Stimulated activated CD8-positive, alpha-beta memory T cell treated with anti-CD3 and anti-CD28 coated beads, Interleukin-2, amount 100 ng/mL, for 1 hour (primary cell): ENCODE measurements at places on chromosomes 6 and 20.

DNA sequence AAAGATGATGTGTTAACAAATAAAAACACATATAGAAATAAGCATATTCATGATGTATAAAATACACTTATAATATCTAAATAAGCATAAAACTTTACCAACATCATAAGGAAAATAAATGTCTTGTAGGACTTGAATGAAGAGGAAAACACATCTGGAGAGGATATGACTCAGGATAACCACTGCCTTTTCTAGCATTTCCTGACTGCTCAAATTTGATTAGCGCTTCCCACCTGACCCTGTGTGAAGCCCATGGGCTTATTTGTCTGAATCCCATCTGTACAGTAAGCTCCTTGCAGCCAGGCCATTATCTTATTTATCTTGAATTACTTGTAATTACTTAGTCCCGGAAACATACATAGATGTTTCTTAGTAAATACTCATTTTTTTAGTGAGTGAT, 608.6 kb downstream of the COL12A1 start:
- DNase-seq = no peak

- DNase-seq = no peak
Observed at GRCh38 chr6:54768494-54768893, 78.1 kb upstream of the FAM83B start.

GRCh38 chr20:10313701-10314100, 95.1 kb downstream of the SNAP25 start:
- no peak for DNase-seq

DNA sequence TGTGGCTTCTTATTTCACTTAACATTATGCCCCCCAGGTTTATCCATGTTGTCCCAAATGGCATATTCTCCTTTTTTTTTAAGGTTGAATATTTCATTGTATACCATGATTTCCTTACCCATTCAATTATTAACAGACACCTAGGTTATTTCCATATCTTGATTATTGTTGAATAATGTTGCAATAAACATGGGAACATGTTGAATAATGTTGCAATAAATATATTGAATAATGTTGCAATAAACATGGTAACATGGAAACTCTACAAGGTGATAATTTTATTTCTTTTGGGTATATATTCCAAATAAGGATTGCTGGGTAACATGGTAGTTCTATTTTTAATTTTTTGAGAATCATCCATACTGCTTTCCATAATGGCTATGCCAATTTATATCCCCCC, 648.1 kb downstream of the MMUT start:
- no peak for DNase-seq

GRCh38 chr6:29009358-29009757, 4.2 kb upstream of the ZNF311 start:
- DNase-seq = no peak

DNA sequence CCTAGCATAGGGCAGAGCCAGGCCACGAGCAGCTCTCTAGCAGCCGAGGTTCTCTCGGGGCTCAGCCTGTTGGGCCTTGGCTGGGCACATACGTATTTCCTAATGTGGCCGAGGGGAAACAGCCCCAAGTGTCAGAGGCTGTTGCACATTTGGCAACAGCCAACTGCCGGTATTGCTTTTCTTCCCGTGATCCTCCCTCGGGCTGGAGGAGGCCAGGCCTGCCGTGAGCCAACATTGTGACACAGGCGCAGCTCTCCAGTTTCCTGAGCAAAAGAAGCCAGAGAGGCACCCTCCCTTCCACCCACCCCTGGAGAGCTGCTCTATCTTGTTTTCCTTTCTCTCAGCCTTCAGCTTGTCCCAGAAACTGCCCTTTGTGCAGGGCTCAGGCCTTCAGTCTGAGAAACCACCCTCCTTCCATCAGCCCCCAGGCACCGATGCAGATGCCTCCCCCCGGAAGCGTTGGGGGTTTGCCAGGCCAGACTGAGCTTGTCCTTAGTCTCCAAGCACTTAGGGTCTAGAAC, 5.1 kb upstream of the BPI start:
- no peak for DNase-seq

- DNase-seq = no peak
Observed at GRCh38 chr6:41059556-41059955, 6.6 kb downstream of the APOBEC2 start.

DNA sequence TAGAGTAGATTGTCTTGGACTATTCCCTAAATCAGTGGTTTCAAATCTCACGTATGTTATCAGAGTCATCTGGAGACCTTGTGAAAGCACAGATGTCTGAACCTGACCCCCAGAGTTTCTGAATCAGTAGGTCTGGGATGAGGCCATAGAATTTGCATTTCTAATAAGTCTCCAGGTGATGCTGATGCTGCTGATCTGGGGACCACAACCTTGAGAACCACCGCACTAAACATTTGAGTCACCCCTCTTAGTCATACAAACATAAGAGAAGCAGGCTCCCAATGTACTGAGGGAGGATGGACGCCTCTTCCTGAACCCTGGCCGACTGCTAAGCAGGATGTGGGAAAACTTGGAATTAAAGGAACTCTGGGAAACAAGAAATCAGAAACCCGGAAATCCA, 187.8 kb upstream of the PRDM1 start:
- no peak for DNase-seq

- DNase-seq = no peak
Observed at GRCh38 chr6:31940256-31940664, 5.6 kb upstream of the CFB start.

- DNase-seq = no peak
Observed at GRCh38 chr6:166470863-166471410, 88.2 kb upstream of the MPC1 start.

DNA sequence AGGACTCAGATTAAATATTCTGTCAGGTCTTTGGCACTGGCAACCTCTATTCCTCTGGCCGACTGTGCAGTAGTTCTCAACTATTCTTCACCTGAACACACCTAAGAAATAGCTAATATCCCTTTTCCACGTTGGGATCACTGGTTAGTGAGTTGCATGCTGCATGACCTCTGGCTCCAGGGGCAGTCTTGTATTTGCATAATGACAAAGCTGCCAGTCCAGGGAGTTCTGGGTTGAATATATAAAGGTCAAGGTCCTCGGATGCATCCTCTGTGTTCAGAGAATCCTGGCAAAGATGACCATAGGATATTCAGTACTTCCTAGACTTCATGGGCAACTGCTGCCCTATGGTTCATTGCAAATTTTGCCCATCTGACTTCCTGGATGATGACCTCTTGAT, 131.2 kb downstream of the DNAH8 start:
- DNase-seq = no peak

- no peak for DNase-seq
Observed at GRCh38 chr6:76220805-76221204, 148.3 kb upstream of the IMPG1 start.

DNA sequence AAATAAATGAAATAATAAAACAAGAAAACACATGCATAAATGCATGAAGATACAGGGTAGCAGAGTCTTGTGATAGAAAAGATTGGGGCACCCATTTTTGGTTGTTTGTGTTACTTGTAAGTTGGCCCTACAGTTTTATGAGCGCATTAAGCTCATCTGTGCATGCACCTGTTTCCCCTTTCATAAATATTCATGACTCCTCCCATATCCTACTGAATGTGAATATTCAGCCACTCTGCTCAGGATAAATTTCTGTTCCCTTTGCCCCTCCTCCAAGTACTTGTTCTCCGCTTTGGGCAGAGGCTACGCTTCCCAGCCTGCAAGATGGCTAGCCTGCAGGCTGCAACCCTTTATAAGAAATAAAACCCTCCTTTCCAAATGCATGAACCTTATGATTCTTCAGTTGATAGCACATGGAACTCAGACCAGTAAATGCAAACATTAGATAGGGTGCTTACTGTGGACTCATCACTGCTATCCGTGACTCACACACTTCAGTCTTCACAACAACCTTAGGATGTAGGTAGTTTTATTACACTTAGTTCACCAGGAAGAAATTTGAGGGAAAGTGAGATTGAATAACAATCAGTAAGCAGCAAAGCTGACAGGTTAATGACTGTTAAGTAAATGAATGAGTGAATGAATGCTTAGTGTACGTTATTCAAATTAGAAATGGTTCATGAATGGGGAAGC, 15.0 kb downstream of the ALDH8A1 start:
- DNase-seq = no peak

- DNase-seq = no peak
Observed at GRCh38 chr6:117513778-117514365, 31.4 kb downstream of the DCBLD1 start.

GRCh38 chr20:8223091-8223870, 91.2 kb downstream of the PLCB1 start:
- DNase-seq = no peak

- DNase-seq = peak; percentile 44
Observed at GRCh38 chr6:109187399-109188114, 92.2 kb downstream of the CEP57L1 start.

DNA sequence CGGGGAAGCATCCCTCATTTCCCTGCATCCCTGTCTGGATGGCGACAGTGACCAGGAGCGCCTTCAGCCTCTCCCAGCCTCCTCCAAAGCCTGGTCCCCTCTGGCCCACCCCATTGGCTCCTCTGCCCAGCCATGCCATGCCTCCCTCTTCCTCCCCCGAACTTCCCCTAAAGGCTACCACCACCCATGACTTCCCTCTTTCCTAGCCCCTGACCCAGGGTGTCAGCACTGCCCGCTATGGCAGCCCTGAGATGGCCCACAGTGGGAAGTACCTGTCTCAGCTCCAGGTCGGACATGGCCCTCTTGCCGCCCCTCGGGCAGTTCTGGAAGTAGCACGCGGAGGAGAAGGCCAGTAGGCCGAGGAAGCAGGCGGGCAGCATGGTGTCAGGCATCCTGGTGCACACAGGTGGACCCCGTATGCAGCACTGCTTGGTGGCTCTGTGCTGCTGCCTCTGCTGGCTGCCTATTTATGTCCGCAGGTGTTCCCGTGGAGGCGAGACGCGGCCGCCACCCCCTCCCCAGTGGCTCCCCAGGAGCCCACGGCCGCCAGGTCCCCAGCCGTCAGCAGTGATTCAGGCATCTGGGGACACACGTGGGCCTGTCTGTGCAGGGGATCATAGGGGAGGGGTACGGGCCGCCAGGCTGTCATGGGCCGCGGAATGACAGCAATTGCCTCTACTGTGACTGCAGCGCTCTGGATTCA, at the start of gene AVP:
Gene AVP (minus strand): TSS at position 442 of the 703 bp plus-strand sequence. CDS start 50 bp downstream, at position 392.
- DNase-seq = no peak

DNA sequence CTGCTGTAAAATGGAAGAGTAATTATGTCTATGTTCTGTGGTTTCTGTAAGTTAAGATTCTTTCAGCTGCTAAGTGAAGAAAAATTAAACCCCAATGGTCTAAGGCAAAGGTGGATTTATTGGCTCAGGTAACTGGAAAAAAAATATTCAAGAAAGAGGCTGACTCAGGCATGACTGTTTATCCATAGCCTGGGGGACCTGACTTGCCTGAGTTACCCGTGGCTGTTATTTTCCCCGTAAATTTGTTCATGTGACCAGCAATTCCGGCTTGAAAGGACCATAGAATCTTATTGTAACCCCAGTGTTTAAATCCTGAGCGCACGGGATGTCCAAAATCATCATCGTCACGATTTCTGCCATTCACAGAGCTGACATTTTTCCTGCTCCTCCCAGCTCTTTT, 32.3 kb upstream of the SULF2 start:
- DNase-seq = no peak
